ENCODE measurements at places on chromosomes 6 and 20.

DNA sequence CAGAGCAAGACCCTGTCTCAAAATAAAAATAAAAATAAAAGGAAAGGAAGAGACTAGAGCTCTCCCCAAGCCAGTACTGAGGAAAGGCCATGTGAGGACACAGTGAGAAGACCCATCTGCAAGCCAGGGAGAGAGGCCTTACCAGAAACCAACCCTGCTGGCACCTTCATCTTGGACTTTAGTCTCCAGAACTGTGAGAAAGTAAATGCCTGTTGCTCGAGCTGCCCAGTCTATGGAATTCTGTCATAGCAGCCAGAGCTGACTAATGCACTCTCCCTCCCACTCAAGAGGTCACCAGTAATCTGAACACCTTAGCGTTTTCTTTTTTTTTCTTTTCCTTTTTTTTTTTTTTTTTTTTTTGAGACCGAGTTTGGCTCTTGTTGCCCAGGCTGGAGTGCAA, 7.3 kb upstream of the PRPH2 start:
- no peak for DNase-seq

- no peak for DNase-seq
Observed at GRCh38 chr6:29959467-29959866, 17.1 kb downstream of the HLA-A start.

DNA sequence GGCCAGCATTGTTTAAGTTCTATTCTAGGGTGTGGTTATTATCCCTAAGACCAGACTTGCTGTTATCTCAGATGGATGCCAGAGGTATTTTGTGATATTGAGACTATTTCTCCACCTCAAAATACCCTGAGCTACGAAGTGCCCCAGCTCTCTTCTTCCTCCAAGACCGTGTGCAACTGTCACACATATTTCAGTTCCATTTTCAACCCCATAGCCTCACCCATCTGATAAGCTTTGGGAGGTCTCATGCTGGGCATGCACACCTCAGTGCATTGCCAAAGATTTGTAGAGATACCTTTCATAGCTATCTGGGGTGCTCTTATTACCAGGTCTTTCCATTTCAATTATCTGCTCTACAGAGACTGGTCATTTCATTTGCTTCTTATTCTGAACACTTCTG, 815.8 kb upstream of the EYS start:
- no peak for DNase-seq

DNA sequence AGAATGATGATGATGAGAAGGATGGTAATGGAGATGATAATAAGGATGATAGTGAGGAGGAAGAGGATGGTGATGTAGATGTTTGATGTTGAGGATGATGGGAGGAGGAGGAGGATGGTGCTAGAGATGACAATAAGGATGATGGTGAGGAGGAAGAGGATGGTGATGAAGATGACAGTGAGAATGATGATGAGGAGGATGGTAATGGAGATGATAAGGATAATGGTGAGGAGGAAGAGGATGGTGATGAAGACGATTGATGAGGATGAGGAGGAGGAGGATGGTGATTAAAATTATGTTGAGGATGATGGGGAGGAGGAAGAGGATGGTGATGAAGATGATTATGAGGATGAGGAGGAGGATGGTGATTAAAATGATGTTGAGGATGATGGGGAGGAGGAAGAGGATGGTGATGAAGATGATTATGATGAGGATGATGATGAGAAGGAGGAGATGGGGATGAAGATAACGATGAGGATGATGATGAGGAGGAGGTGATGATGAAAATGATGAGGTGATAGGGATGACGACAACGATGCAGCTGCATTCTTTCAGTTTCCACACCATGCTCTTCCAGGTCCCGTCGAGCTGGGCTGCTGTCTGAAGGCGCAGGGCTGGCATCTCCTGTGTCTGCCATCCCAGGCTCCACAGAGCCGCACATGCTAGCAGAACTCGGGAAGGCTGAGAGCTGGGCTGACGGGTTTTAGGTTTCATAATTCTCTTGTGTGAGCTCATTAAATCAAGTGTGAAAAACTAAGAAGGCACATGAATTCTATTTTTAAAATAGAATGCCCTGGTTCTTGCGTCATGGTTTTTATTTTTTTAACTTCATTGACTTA, 274.9 kb downstream of the SMOC2 start:
- DNase-seq, result no peak

GRCh38 chr20:1334761-1335160, 5.8 kb upstream of the SDCBP2 start:
- DNase-seq, result no peak

DNA sequence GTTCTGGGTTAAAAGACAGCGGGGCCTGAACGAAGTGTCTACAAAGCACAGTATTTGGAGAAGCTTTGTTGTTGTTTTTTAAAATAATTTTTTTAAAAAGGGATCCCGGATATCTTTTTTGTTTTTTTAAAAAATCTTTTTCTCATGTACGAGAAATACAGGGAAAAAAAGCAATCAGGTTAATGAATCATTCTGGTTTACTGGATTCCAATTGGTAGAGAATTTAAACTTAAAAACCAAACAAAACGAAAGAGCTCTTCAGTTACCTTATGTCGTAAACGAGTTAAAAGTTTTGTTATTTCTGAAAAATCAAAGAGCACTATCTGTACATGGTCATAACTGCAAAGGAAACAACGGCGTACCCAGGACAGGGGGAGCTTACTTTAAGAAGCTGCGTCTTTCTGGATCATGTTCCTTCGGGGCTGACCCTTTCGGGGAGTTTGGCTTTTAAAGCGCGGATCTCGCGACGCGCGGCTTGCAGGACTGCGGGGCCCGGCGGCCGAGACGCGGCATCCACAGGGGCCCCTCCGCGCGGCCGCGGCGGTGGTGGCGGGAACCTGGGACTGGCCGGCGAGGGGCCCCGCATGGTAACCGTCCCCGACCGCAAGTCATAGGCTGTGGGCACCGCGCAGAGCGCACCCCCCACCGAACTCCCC, 927 bp downstream of the IL20RA start:
- DNase-seq, result no peak

- DNase-seq, result no peak
Observed at GRCh38 chr6:160057080-160057479, 64.5 kb upstream of the SLC22A1 start.

DNA sequence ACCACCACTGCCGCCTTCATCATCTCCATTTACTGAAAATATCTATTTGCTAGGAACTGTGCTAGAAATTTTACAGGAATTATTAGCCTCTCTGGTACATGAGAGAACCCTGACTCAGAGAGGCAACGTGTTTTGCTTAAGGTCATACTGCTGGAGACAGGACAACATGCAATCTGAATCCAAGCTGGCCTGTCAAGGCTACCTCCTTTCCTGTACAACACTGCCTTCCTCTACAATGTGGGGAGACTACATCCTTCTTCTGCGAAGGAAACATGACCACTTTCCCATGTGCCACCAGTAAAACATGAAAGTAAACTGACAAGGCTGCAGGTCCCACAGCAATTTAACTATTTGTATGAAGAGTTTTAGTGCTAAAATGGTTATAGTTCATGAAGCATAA, 200.9 kb downstream of the BACH2 start:
- DNase-seq, result no peak

GRCh38 chr6:32255199-32256153, 31.6 kb upstream of the NOTCH4 start:
- DNase-seq, result peak; percentile 46

DNA sequence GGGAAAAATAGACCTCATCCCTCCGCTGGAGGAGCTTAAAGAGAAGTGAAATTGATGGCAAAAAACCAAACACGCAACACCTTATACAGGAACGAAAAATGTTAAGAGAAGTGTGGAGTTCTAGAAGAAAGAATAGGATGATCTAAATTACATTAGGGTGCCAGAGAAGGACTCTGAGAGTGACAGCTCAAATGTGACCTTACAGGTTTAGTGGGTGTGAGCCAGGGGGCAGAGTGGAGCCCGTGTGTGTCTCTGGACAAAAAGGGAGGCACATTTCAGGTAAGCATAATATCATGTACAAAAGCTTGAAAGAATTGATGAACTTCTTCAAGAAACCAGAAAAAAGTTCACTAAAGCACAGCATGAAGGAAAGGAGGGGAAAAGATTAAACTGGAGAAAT, 20.8 kb downstream of the HLA-DRA start:
- DNase-seq, result no peak

DNA sequence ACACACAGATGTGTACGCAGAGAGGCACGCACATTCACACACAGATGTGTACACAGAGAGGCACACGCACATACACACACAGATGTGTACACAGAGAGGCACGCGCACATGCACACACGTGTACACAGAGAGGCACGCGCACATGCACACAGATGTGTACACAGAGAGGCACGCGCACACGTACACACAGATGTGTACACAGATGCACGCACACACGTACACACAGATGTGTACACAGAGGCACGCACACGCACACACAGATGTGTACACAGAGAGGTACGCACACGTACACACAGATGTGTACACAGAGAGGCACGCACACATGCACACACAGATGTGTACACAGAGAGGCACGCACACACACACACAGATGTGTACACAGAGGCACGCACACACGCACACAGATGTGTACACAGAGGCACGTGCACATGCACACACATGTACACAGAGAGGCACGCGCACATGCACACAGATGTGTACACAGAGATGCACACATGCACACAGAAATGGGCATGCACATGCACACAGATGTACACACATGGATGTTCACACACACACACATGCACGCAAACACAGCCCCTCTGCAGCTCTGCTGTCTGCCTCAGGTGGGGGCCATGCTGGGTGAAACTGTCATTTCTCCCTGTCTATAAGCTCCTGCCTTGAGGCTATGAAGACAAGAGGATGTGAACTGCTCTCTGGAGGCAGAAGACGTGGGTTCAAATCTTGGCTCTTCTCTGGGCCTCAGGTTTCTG, 14.3 kb upstream of the MYT1 start:
- DNase-seq, result no peak

GRCh38 chr20:63508072-63508768, 9.3 kb upstream of the EEF1A2 start:
- DNase-seq, result no peak

GRCh38 chr20:4667371-4667773, 54.3 kb upstream of the PRND start:
- no peak for DNase-seq

DNA sequence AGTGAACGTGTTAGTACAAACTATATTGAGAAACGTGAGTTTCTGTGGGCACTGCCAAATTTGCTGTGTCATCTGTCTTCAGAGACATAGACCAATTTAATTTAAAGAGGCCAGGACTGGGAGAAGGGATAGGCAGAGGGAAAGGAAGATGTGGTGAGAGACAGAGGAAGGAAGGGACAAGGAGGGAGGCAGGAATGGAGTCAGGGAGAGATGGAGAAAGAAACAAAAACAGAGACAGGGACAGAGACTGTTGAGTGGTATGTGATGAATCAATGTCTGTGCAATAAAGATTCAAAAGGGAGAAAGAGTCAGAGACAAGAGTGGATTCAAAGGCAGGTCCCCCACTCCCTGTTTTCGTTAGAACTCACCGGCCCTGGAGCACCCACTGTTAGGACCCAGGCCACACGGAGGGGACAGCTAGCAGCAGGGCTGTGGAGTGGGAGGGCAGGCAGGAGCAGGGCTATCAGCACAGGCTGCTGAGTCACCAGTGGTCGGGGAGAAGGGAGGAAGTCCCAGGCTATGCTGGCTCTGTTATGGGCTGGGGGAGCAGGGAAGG, 51.6 kb upstream of the CHD6 start:
- no peak for DNase-seq

GRCh38 chr6:143363299-143363698, 87.2 kb downstream of the ADAT2 start:
- DNase-seq, result no peak

GRCh38 chr6:148934539-148934938, 187.7 kb downstream of the UST start:
- DNase-seq, result no peak

- no peak for DNase-seq
Observed at GRCh38 chr20:57526087-57526884, 1.3 kb upstream of the CTCFL start.

DNA sequence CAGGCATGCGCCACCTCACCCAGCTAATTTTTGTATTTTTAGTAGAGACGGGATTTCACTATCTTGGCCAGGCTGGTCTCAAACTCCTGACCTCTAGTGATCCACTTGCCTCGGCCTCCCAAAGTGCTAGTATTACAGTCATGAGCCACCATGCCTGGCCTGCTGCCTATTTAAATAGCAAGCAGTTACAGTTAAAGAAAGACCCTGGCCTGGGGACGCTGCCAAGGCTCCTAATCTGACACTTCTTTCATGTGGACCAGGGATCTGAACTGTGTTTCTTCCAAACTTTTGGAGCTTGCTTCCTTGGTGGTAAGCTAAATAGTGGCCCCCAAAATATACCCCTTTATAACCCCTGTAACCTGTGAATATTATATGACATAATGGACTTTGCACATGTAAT, 15.3 kb downstream of the PPARD start:
- DNase-seq, result no peak

DNA sequence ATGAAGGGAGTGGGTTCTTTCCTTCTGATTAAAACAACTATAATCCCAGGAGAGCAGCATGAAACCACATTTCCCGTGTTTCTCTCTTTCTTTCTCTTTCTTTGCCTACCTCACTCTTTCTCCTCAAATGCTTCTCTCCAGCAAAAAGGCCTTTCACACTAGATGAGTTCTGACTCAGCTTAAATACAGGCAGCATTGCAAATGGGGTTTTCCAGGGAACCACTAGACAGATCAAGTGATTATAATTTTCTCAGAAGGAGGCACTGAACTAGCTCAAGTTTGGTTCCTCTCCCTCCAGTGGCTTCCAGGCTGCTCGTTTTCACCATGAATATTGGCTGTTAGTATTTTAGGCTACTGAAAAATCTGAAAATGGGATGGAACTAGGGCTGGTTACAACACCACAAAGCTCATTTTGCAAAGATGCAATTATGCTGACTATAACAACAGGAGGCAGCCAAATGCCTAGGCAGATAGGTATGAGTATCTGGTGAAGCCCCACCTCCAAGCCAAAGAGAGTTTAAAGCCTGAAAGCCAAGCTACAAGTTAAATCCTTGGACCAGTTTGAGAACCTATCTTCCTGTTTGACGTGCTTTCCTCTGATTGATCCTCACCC, 260.0 kb downstream of the MMUT start:
- no peak for DNase-seq

GRCh38 chr6:105790635-105791034, 295.5 kb upstream of the PRDM1 start:
- no peak for DNase-seq

DNA sequence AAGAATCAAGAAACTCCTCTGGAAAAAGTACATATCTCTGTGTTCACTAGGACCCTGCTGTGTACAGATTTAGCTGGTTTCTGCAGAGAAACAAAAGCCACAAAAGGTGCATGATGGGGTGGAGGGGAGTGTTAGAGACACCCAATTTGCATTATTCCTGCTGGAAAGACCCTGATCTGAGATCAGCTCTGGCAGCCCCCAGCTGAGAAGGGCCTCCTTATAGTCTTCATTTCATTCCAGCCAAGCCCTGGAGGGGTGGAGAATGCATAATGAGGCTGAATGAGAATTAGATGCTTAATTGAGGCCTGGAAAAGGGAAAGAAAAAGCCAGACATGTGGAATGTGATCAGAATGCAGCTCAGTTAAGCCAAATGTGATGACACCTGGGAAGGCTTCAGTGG, 545.6 kb downstream of the KIF16B start:
- no peak for DNase-seq

All from T-helper 17 cell (primary cell).